ENCODE measurements at places on chromosomes 4 and X. TPM values are rescaled to one million over a fixed set of nuclear protein-coding genes. Genes with fewer than 3 reads are reported as not detected.

GRCh38 chr4:4462970-4463369 is 76.1 kb downstream of the NSG1 start:
- no peak for DNase-seq

The EPGN gene
- 0.61 TPM for total RNA-seq

- no peak for DNase-seq
These were observed 103.5 kb upstream of the NOCT start for GRCh38 chr4:138911909-138912703.

The LIMCH1 gene
- 21.0 TPM for total RNA-seq

- no peak for DNase-seq
These were observed 204.4 kb downstream of the ZNF330 start for GRCh38 chr4:141425124-141425523.

The AFP gene
- not detected for total RNA-seq

DNA sequence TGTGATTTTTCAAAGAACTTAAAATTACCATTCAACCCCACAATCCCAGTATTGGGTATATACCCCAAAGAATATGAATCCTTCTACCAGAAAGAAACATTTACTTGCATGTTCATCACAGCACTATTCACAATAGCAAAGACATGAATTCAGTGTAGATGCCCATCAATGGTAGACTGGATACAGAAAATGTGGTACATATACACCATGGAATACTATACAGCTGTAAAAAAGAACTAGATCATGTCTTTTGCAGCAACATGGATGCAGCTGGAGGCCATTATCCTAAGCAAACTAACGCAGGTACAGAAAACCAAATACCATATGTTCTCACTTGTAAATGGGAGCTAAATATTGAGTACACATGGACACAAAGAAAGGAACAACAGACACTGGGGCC is 34.1 kb upstream of the TMPRSS11F start:
- DNase-seq, result no peak

DNA sequence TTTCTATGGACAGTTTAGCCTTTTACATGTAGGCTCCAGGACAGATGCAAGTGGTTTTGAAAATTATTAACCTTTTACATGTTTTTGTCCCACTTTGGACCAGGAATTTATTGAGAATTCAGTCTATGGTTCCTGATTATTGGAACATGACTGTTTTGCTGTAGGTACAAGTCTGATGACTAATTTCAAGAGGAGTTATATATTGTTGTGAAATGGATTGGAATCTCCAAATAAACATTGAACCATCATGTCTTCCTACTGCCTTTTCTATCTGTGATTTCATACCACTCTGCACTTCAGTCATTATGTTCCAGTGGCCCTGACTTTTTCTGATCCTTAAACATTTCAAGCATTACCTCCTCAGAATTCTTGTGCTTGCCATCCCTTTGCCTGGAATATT is 35.9 kb downstream of the TBC1D19 start:
- DNase-seq, result no peak

- no peak for DNase-seq
These were observed 190.9 kb upstream of the BANK1 start for GRCh38 chr4:101599620-101600019.

GRCh38 chr4:1582227-1582626 is 101.9 kb downstream of the FAM53A start:
- no peak for DNase-seq

The TSPYL2 gene
- total RNA-seq, result 152 TPM

- no peak for DNase-seq
These were observed 9.9 kb downstream of the MXD4 start for GRCh38 chr4:2251795-2252529.

DNA sequence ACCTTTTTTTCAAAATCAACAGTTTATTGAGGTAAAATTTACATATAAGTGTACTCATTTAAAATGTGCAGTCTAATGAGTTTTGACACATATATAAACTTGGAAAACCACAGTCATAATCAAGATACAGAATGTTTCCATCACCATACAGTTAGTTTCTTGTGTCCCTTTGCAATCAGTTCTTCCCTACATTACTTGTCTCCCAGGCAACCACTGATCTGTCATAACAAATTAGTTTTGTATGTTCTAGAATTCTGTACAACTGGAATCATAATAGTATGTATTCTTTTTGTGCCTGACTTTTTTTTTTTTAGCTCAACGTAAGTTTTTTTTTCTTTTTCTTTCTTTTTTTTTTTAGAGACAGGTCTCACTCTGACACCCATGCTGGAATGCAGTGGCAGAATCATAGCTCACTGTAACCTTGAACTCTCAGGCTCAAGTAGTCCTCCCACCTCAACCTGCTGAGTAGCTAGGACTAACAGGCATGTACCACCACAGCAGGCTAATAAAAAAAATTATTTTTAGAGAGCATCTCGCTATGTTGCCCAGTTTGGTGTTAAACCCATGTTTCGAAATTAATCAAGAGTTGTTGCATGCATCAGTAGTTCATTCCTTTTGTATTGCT is 26.9 kb downstream of the ARFIP1 start:
- DNase-seq, result no peak

DNA sequence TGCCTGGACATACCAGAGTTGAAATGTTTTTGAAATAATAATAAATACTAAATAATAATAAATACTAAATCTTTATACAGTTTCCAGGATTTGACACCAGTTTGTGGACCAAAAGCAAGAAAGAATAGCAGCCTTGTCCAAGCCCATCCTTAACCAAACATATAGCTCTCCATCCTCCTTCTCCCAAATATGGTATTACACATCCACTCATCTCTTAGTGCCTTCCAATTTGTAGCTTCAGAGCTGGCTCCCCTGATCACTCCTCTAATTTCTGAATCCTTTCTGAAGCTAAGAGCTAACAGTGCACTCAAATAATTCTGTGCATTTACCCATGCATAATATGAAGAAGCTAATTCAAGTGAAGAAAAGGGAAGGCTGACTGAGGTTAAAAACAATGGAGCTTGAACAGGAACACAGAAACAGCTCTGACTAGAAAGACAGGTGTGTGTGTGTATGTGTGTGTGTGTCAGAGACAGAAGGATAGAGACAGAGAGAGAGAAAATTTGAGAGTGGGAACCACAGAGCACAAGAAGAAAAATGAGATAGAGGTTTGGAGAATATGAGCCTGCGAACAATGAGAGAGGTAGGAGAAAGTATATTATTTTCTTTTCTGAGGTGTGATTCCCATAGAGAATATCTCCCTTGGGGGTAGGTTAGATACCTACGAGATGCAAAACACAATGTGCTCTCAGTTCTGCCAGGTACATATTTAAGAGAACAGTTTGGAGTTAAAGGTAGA is 123.5 kb downstream of the CAMK2D start:
- DNase-seq, result no peak

DNA sequence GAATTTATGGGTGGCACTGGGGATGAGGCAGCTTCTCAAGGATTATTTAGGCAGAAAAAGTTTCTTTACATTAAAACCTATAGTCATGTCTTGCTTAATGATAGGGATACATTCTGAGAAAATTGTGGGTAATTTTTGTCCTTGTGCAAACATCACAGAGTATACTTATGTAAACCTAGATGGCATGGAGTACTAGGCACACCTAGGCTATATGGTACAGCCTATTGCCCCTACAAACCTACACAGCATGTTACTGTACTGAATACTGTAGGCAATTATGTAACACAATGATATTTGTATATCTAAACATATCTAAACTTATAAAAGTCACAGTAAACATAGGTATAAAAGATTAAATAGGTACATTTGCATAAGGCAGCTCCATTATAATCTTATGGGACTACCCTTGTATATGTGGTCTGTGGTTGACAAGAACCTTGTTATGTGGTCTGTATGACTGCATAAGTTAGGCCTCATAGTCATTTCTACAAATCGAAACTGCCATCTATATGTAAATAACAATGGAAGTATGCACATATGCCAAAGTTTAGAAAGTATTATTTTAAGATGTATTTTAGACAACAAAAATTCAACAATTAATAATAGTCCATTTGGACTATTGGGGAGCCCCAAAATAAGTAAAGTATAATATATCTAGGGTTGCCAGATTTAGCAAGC is 87.3 kb downstream of the CFAP299 start:
- DNase-seq, result no peak

The IBSP gene
- total RNA-seq, result not detected

DNA sequence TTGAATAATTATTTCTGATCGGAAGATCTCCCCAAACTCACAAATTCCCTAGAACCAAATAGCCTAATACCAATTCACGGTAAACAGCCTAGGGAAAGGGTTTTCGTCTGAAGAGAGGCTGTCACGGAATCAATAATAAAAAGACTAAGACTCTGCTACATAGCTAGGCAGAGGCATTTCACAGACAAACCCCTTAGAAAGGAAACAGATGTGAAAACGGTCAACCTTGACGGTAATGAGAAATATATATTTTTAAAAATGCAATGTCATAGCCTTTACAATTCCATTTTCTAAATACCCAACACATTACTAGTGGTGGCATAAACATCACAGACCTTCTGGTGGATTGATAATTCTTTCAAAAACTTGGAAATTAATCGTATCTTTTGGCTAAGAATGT is 28.4 kb downstream of the PROM1 start:
- DNase-seq, result no peak

DNA sequence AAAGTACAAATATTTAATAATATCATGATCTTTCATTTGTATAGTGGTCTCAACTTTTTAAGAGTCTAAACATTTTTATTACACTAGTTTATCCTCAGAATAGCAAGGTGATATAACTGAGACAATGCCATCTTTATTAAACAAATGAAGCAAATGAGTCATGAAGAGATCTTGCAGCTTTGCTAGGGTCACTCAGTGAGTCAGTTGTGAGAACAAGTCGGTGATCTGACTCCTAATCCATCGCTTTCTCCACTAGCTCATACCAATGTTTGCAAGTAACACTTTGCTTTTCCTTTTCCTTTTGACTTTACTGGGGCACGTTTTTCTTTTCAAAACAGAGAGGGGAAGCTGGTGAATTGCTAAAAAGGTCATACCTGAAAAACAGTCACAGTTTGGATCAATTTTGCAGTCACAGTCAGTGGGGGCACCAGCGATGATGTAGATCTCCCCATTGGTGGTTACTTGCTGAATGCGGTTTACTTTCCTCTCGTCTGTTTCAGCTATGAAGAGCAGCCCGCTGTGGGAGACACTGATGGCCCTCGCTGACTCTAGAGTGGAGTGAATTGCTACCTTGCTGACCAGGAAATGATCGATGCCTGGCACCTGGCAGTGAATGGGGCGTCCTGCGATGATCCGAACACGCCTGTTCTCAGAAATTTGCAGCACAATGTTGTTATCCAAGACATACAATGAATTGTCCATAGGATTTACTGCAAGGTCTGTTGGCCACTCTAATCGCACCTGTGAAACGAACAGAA is 75.7 kb downstream of the SH2D1A start:
- no peak for DNase-seq

DNA sequence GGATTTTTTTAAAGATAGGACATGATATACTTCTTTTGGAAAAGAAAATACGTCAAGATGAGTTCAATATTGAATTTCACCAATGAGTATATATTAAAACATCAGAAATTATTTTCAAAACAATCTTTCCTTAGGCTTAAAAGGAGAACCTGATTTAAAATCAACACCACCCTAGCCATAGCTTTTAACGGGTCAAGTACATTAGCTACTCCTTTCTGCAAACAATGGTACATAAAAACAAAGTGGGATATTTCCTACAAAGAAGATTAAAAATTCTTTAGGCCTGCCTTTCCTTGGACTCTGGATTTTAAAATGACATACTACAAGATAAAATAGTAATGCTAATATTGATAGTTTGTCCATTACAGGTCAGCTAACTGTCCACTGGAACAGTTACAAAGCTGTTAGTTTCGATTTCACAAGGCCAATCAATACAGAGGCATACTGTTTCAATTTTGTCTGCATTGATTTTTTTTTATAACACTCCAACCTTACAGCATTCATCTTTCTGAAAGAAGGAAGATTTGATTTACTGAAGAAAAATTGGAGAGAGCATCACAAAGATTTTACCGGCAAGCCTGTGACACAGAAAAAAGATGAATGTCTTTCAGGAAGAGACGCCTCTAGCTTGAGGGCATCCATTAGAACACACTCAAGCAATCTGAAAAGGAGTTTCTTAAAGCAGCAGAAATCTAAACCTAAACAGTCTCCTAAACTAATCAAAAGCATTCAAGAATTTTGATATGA is 97.2 kb downstream of the MAB21L2 start:
- DNase-seq, result no peak

The PDZD4 gene
- 12.6 TPM for total RNA-seq

The ZNF518B gene
- total RNA-seq, result 32.8 TPM

Measured in uterus (tissue), 4 donors.